Central memory CD8-positive, alpha-beta T cell (primary cell): ENCODE measurements at places on chromosomes 7 and 10.

GRCh38 chr7:30001998-30002397 is 12.4 kb upstream of the SCRN1 start:
- H3K4me1 ChIP-seq, result no peaks in the 10 kb centered on the region
- peaks cover 50% of the 10 kb centered on the region for H3K27me3 ChIP-seq
- peaks cover 1% of the 10 kb centered on the region for H3K36me3 ChIP-seq
- DNase-seq, result no peak
- H3K4me3 ChIP-seq, result no peak overlapping the region

DNA sequence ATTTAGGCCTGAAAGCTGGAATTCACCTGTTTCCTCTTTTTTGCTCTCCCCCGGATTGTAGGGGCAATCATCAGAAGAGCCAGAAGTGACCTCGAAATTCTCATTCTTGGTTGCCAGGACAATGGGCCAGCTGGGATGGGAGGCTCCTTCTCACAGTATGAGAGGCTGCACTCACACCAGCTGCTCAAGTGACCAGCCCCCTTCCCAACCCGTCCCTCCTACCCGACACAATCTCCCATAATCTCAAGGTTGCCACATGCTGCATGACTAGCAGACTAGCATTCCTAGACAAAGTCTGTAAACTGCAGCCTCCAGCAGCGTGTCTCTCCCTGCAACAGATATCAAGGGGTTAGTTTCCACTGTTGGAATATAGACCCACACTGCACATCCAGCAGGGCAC is 110.3 kb downstream of the C1GALT1 start:
- no peak overlapping the region for H3K27ac ChIP-seq
- no peak for DNase-seq
- no peak overlapping the region for H3K4me3 ChIP-seq
- no peaks in the 10 kb centered on the region for H3K36me3 ChIP-seq

- H3K27ac ChIP-seq, result no peak overlapping the region
- no peak for DNase-seq
- H3K36me3 ChIP-seq, result no peaks in the 10 kb centered on the region
- H3K27me3 ChIP-seq, result peaks cover 20% of the 10 kb centered on the region
- no peaks in the 10 kb centered on the region for H3K4me1 ChIP-seq
Observed at GRCh38 chr10:33681595-33681994, 347.1 kb upstream of the NRP1 start.

DNA sequence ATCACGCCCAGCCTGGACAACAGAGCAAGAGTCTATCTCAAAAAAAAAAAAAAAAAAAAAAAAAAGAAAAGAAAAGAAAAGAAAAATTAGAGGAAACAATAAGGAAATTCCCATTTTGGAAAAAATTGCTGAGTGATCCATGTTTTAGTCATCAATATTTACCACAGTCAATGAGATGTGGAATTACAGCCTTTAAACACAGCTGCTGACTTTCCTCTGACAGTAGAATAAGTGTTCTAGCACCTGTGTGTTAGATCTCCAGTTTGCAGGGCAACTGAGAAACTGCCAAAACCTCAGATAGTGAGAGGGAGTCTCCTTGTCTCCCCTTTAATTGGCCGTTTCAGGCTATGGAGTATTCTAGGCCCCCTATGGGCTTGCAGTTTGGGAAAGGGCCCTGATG is 520.1 kb downstream of the KCNMA1 start:
- H3K27ac ChIP-seq, result no peak overlapping the region
- peaks cover 41% of the 10 kb centered on the region for H3K27me3 ChIP-seq
- H3K4me1 ChIP-seq, result no peaks in the 10 kb centered on the region
- no peaks in the 10 kb centered on the region for H3K36me3 ChIP-seq

DNA sequence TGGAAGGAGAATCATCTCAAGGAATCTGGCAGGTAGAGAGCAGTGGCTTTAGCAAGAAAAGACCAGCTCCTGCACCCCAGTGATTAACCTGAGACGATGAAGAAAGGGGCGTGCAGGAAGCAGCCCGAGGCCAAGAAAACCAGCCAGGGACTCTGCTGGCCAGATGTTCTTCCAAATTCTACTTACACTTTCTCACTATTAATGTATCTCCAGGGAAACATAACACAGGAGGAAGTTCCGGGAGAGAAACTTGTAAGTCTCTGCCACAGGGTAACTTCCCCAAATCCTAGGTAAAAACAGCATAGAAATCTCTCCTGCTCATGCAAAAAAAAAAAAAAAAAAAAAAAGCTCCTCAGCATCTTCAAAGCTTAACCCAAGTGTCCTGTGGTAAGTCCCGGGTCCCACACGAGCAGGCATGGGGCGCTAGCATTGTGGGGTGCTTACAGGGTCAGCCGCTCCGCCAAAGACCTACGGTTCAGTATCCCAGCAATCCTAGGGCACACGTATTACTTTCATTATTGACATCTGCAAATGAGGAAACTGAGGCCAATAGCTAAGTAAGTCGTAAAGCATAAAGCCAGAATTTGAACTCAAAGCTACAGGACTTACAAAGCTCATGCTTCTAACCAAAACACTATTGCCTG is 97.2 kb upstream of the GNA12 start:
- peaks cover 34% of the 10 kb centered on the region for H3K4me1 ChIP-seq
- H3K27me3 ChIP-seq, result no peaks in the 10 kb centered on the region
- H3K4me3 ChIP-seq, result no peak overlapping the region
- no peak for DNase-seq
- H3K27ac ChIP-seq, result peak overlapping the region; percentile 74

DNA sequence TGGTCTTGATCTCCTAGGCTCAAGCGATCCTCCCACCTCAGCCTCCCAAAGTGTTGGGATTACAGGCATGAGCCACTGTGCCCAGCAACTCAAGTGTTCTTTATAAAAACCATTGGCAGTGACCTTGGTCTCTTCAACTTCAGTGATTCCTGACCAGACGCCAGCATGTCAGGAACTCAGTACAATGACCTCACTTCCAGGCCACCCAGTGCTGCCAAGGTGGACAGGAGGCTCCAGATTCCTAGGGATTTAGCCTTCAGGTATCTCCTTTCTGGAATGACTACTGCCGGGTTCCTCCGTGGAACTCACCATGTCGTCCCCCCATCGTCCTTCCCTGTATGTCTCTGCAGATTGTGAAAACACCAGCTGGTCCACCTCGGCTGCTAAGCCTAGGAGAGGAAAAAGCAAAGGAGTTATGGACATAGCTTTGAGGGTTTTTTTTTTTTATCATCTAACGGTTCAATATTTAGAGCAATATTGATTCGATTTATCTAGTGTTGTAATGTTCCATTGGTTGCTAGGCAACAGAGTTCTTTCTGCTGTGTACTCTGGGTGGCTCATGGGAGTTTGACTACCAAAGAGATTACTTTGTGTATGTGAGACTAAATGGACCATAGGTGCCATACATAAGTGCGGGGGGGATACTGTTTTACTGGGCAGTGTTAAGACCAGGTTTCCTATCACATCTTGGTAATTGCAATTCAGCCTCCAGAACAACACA is 425.8 kb upstream of the AUTS2 start:
- H3K4me3 ChIP-seq, result no peak overlapping the region
- no peaks in the 10 kb centered on the region for H3K27me3 ChIP-seq

GRCh38 chr10:7679256-7679655 is 12.5 kb upstream of the ITIH5 start:
- no peaks in the 10 kb centered on the region for H3K4me1 ChIP-seq
- DNase-seq, result no peak
- no peaks in the 10 kb centered on the region for H3K36me3 ChIP-seq
- H3K4me3 ChIP-seq, result no peak overlapping the region
- peaks cover 53% of the 10 kb centered on the region for H3K27me3 ChIP-seq
- H3K27ac ChIP-seq, result no peak overlapping the region
